ENCODE measurements at places on chromosomes 13 and 19. TPM values are rescaled to one million over a fixed set of nuclear protein-coding genes. Genes with fewer than 3 reads are reported as not detected.

CEACAM4 gene
- total RNA-seq = not detected

GRCh38 chr13:80265348-80265747 is 75.6 kb downstream of the SPRY2 start:
- H3K27me3 ChIP-seq = no peaks in the 10 kb centered on the region
- no peak overlapping the region for H3K4me3 ChIP-seq
- no peaks in the 10 kb centered on the region for H3K4me1 ChIP-seq
- H3K27ac ChIP-seq = no peak overlapping the region

DNA sequence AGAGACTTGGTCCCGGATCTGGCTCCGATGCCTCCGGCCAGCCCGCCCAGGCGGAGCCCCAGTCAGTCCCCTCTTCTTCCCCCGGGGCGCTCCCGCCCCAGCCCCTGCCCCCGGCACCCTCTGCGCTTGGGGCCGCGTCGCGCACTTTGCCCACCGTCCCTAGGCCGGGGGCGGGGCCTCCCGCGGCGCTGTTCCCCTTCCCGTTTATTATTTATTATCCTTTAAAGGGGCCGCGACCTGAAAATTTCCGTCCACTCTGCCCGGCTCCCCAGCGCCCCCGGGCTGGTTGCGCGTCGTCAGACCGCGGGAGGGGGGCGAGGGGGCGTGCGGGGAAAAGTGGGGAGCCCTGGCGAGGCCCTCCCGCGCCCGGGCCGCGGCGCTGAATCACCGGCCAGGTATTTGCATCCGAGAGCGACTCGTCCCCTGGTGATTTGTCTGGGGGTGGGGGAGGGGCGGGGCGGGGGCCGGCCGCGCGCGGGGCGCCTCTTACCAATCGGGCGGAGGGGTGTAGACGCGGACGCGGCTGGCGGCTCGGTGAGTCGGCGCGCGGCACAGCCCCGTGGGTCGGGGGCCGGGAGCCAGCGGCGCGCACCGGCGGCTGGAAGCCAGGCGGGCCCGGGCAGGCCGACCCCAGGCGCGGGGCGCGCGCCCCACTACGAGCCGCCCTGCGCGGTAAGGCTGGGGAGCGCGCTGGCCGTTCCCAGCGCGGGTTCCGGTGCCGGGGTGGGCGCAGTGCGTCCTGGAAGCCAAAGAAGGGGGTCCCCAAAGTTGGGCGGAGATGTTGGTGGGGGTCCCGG is at the start of gene ARID3A:
TSS of gene ARID3A (plus strand) at position 510 of the 797 bp plus-strand sequence. CDS start 3,494 bp downstream, outside the sequence.
- no peaks in the 10 kb centered on the region for H3K36me3 ChIP-seq
- H3K27ac ChIP-seq = peak within 1 kb of the TSS; percentile 71
- DNase-seq = peak; percentile 90
- H3K27me3 ChIP-seq = no peaks in the 10 kb centered on the region
- peak within 1 kb of the TSS; percentile 76 for H3K4me3 ChIP-seq

GRCh38 chr19:50261446-50261970 is 58.1 kb downstream of the MYH14 start:
- H3K4me3 ChIP-seq = no peak overlapping the region
- no peaks in the 10 kb centered on the region for H3K4me1 ChIP-seq
- no peaks in the 10 kb centered on the region for H3K36me3 ChIP-seq
- DNase-seq = no peak
- H3K27me3 ChIP-seq = no peaks in the 10 kb centered on the region
- no peak overlapping the region for H3K27ac ChIP-seq

GRCh38 chr19:32203161-32203560 is 142.2 kb upstream of the ZNF507 start:
- H3K27ac ChIP-seq = no peak overlapping the region
- no peak for DNase-seq
- H3K4me1 ChIP-seq = no peaks in the 10 kb centered on the region
- no peak overlapping the region for H3K4me3 ChIP-seq
- no peaks in the 10 kb centered on the region for H3K27me3 ChIP-seq
- H3K36me3 ChIP-seq = no peaks in the 10 kb centered on the region

GRCh38 chr13:51820016-51820597 is 16.1 kb upstream of the DHRS12 start:
- peak; percentile 60 for DNase-seq
- H3K27ac ChIP-seq = peak overlapping the region; percentile 99
- H3K27me3 ChIP-seq = no peaks in the 10 kb centered on the region
- peak overlapping the region; percentile 5 for H3K4me3 ChIP-seq

- H3K4me3 ChIP-seq = no peak overlapping the region
- peaks cover 45% of the 10 kb centered on the region for H3K4me1 ChIP-seq
- 0 out of 2 replicates have a peak overlapping the region, but pooled peaks have one; percentile 11 for H3K27ac ChIP-seq
- no peaks in the 10 kb centered on the region for H3K36me3 ChIP-seq
- DNase-seq = no peak
These were observed 52.1 kb downstream of the MYO9B start for GRCh38 chr19:17127671-17128070.
